ENCODE measurements at places on chromosomes 4 and X.

- DNase-seq, result no peak
Observed at GRCh38 chr4:5955201-5955821, 62.4 kb upstream of the CRMP1 start.

DNA sequence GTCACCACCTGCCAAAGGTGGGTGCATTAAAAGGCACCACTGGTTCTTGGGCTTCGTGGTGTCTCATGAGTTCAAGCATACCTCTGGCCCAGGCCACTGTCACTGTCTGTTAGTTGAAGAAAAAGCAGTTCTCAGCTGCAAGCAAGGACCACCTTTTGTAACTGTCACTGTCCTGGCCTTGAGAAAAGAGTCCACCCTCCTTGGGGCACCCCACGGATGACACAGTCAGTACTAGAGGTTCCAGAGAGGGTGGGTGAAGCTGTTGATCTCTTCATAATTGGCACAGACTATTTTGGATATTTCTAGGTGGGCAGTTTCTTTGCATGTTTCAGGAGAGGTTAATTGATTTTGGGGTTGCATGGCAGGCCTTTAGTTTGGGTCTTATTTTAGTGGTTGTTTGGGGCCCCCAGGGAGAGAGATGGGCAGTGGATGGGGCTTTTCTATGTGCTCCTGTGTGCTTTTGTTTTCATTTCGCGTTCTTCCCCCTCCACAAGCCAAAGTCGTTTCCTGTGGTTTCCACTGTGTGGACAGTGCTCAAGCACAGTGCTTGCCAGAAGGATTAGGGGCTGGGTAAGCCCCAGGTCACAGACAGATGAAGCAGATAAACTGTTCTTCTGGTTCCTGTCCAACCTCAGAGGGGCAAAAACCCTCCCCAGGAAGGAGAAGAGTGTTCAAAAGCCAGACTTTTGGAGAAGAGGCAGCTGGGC, 156.2 kb upstream of the PPP1R2C start:
- DNase-seq, result peak; percentile 47

DNA sequence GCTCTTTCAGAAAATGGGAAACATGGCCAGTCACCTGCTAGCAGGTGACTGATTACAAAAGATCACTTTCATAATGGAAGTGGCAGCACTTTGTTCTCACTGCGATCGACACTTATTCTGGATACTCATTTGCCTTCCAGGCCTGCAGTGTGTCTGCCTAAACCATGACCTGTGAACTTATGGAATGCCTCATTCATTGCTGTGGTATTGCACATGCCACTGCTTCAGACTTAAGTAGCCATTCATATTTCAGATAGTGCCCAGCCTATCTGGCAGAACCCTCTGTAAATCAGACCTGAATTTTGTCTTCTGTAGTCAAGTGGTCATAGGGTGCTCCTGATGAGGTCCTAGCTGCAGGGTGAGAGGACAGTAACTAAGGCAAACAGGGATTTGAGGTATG, 23.3 kb upstream of the MGST2 start:
- no peak for DNase-seq

GRCh38 chr4:69610484-69610883, 29.0 kb downstream of the UGT2A2 start:
- DNase-seq, result no peak

DNA sequence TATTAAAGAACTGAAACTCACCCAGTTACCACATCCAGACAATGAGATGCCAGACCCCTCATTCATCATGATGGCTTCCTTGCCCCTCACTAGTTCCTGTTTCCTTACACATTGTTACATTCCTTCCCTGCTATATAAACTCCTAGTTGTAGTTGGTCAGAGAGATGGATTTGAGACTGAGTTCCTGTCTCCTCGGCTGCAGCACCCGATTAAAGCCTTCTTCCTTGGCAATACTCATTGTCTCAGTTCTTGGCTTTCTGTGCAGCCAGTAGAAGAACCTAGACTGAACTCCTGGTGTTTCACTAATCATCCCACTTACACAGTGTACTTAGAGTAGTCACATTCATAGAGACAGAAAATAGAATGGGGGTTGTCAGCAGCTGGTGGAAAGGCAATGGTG, 324.7 kb downstream of the TRIML1 start:
- no peak for DNase-seq

DNA sequence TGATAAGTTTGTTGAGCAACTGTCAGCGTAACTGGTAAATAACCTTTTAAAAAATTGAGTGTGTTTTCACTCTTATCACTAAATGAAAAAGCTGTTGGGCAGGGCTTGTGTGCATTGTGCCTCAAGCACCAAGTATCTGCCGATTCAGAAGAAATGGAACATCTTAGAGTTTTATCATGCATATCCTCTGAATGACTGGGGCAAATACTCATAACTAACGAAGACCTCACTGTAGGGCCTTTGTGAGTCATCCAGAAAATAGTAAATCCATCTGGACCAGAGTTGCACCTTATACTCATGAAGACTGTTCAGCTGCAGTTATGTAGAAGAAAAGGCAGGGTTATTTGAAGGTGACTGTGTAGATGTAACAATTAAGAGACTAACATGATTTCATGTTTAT, 222.1 kb downstream of the CAMK2D start:
- no peak for DNase-seq

DNA sequence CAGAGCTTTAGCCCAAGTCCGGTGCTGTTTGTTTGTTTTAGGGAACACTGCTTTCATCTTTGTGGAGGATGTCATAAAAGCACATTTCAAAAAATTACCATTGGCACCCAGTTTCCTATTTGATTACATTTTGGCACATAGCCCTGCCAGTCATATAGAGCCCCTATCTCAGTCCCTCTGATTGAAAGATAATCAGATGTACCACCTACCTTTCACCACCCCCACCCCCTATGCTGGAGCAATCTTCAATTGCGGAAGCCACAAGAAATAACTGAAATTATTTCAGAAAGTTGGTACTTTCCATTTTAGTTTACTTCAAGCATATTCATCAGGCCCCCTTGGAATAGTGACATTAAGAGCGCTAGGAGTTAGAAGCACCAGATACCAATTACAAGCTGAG, 136.7 kb upstream of the RPL34 start:
- peak; percentile 79 for DNase-seq

GRCh38 chr4:178632415-178632814, 1190.2 kb upstream of the AGA start:
- no peak for DNase-seq

- no peak for DNase-seq
Observed at GRCh38 chr4:52096048-52096447, 44.9 kb downstream of the SPATA18 start.

DNA sequence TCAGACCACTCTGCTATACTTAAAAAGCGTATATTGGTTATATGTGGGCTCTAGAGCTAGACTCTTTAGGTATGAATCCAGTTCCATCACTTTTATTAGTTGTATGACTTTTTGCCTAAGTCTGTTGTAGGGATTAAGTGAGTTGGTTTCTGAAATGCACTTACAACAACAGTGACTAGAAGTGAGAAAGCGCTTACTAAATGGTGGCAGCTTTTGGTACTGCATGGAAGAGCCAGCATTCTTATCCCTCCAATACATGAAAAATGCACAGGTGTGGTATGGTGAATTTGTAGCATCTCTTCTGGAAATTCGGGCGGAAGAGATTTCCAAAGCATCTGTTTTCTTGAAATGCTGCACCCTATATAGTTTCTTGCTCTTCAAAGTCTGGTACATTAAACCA, 117.1 kb downstream of the SPANXA1 start:
- no peak for DNase-seq

GRCh38 chr4:84920617-84921016, 45.9 kb downstream of the WDFY3 start:
- no peak for DNase-seq

- DNase-seq, result no peak
Observed at GRCh38 chrX:48101443-48101842, 29.0 kb upstream of the SPACA5B start.

DNA sequence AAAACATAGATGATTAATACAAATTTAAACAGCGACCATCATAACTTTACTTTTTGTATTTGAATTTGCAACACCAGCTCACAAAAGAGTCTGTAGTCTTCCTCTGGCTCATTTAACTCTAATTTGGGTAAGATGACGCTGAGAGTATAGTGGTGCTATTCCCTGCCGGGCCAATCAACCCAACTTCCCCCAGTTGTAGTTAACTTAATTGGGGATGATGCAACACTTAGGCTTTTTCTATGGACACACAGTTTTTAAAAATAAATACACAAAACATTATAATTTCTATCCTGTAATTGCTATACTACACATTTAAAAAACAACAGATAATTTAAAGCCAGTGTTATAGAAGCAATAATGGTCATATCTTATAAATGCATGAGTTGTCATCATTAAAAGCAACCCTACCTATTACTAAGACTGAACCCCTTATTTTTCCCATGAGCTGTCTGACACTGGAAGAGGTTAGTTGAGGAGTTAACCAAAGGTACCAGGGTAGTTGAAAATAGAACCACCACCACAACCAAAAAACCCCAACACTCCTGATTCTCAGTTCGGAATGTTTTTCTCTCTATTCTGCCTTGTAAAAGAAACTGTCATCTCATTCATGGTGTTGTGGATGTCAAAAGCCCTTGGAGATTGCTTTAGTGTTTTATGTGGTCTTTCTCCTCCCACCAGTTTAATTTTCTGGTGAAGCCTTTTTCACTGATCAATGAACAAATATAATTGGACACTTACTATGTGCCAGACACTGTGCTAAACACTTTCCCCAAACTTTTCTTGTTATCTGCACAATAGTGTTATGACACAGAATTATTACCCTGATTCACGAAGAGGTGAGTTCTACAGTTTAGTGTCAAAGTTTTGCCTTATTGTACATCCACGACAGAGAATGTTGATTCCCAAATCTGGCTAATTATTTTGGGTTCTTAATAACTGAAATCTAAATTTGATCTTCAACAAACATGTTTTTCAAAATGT, 61.5 kb upstream of the RAPGEF2 start:
- no peak for DNase-seq

GRCh38 chrX:29762006-29762405, 453.4 kb upstream of the MAGEB2 start:
- no peak for DNase-seq

DNA sequence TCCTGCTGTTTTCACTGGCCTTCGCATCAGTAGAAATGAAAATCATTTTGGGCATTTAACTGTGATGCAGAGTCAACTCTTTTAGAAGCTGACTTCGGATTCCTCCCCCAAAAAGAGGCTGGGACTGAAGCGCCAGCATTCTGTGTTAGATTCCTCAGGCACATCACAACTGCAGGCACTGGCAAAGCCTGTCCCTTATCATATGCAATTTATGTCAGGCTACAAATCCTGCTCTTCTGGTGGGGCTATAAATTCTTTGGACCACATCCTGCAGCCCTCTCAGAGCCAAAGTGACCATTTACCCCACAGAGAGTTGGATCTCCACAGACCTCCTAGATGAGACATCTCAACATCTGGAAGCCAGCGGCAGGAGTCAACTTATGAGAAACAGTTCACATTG, 138.4 kb downstream of the CBR4 start:
- DNase-seq, result no peak

GRCh38 chrX:69291116-69291515, 125.9 kb upstream of the PJA1 start:
- no peak for DNase-seq

GRCh38 chrX:49257074-49257790, 7.3 kb downstream of the FOXP3 start:
- peak; percentile 18 for DNase-seq

DNA sequence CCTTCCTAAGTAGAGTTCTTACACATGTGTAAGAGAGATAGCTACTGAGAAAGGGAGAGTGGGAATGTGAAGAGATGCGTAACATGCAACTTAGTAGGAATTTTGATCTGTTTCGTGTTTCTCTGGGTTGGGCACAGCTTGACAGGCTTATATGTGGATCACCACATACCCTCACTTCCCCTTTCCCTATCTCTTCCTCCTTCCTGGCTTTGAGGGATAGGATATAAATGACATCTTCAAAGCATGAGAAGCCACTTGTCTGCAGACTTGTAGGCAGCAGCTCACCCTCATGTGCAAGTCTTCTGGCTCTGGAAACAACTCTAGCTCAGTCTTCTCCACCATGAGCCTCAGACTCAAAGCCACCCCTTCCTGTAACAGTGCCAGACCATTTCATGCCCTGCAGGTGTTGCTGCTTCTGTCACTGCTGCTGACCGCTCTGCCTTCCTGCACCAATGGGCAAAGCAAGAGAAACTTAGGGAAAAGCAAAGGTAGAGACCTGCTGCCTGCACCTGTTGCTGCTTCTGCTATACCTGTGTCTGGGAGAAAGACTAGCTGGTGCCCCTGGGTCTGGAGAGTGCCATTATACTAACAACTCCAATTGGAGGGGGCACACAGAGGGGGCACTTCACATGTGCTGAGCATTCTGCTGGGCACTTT, 5.4 kb upstream of the PF4V1 start:
- no peak for DNase-seq

- DNase-seq, result no peak
Observed at GRCh38 chr4:3532751-3533422, 665 bp upstream of the LRPAP1 start.

DNA sequence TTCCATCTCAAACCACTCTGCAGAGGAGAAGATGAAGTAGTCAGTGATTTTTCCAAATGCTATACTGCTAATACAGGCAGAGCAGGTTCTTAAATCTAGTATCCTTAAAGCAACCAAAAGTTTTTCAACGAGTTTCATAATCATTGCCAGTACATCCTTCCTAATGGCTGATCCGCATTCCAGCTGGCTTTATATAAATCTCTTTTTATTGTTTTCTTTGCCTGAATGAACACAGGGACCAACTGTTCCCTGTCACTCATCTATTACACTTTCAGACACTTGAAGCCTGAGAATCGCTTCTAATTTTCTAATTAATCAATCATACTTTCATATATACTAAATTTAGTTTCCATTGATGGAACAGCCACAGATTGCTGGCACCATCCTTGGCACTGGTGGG, 508.6 kb downstream of the RAB28 start:
- DNase-seq, result no peak

DNA sequence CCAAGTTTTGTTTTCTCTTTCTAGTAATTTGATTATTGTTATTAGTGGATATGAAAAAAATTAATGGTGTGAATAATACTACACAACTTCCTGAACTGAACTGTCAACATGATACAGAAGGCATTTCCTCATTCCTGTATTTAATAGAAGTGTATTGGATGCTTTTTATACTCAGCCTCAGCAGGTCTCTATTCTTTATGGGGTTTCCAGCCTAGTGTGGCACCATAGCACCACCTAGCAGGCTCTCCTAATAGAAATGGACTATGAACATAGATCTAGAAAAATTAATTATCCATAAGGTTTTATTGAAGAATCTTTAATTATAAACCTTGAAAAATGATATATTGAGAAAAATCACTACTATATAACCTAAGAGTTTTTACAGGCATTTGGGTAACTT, 52.4 kb downstream of the GLRB start:
- DNase-seq, result no peak

DNA sequence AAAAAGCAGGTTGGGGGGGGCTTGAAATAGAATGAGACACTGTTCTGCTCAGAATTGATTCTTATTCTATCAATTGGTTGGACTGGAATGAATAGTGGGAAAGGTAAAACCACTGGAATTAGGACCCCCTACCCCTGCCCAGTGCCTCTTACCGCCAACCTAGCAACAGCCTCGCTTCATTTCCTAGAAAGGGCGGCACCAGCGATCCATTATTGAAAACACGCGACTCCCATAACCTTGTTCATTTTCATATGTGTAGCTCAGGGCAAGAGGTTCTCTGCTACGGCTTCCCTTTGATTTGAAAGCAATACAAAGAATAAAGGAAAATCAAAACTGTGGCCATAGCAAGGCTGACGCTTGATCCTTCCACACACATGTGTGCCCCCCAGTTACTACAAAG, 33.7 kb downstream of the IDS start:
- DNase-seq, result no peak

Data from Jurkat, Clone E6-1 (cell line).